Fibroblast of mammary gland (primary cell): ENCODE measurements at places on chromosomes 12 and 14.

GRCh38 chr12:23704992-23705943 lies 244.2 kb downstream of the SOX5 start:
- no peak for DNase-seq

DNA sequence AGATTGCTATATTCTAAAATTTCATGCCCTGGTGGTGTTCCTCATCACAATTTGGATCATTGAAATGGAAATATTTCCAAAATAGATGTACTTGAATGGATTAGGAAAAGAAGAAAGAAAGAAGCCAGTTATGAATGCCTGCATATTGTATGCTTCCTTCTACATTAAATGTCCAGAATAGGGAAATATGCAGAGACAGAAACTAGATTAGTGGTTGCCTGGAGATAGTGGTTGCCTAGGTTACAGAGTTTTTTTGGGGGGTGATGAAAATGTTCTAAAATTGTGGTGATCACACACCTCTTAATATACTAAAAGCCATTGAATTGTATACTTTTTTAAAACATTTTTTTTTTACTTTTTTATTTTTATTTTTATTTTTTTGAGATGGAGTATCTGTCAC lies 18.0 kb downstream of the TUBA1A start:
- no peak for DNase-seq

DNA sequence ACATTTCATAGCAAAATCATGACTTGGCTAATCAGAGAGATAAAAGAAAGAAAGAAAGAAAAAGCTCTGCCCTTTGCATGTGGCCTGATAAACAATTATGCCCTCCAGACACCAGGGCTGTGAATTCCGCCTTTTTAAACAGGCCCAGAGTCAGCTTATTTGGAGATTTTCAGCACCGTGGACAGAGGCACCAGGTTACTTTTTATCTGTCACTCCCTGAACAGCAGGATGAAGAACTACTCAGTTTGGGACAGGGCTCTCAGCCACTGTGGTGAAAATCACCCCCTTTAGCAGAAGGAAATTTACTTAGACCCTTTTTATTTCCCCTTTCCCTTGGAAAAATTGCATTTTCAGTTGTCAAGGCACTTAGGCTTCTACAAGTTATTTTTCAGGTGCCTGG lies 359.9 kb downstream of the NRXN3 start:
- peak; percentile 22 for DNase-seq

DNA sequence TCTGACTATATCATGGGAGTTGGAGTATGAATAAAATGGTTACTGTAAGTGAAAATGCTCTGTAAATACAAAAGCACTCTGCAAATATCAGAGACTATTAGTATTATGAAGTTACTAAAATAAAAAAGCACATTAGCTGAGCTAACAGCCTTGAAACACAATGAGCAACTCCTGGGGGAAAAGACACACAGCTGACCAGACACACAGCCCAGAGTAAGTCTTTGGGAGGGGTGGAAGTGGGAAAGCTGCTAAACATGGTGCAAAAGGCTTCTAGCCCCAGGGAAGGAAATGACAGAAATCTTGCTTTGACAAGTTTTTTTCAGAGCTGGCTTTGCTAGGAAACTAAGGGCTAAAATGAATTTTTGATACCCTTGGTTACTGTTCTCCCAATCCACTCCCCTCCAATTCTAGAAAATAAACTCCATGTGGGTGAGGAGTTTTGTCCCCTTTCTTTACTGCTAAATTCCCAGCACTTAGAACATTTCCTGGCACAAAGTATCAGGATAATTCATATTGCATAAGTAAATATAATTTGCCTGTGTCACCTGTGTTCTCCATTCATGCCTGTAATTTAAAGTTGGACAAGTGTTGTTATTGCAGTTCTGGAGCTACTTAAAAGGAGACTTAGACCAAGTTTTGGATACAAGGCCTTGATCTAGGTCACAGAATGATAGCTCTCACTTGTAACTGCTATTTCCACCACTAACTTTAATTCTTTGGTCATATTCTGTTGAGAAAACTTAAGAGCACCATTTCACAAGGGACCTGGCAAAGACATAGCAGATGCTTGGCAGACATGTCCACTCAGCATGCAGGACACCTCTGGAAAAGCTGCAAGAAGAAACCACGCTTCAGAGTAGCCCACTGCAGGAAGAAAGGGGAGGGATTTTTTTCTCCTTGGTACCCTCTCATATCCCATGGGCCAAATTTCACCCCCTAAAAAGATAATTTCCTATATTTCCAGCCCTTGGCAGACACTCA lies 19.0 kb upstream of the RAB3IP start:
- no peak for DNase-seq

DNA sequence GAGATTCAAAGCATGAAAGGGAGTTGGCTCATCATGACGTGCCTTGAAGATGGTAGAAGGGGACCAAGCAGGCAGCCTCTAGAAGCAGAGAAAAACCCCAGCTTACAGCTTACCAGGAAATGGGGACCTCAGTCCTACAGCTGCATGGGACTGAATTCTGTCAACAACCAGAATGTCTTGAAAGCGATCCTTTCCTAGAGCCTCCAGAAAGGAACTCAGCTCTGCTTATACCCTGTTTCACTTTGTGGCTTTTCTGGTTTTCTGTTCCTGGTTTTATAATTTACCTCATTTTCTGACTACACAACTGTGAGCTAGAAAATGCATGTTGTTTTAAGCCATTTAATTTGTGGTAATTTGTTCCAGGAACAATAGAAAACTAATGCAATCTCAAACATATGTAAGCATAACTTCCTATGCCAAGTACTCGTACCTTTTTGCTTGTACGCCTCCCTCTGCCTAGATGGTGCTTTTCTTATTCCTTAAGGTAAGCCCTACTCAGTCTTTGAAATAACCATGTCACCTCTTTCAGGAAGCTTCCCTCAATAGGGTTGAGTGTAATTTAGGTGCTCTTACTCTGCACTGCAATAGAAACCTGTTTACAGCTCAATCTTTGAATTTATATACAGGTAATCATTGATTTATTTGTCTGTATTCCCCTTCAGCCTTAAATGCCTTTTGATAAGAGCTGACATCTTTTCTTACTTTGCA lies 348.8 kb downstream of the TMEM117 start:
- no peak for DNase-seq

GRCh38 chr14:106564058-106564643 lies 1037.8 kb downstream of the TMEM121 start:
- no peak for DNase-seq

- no peak for DNase-seq
Measured at GRCh38 chr14:71289536-71289935, 382.3 kb downstream of the PCNX1 start.

GRCh38 chr14:22168092-22168955 lies 420.7 kb downstream of the DAD1 start:
- DNase-seq: peak; percentile 29

DNA sequence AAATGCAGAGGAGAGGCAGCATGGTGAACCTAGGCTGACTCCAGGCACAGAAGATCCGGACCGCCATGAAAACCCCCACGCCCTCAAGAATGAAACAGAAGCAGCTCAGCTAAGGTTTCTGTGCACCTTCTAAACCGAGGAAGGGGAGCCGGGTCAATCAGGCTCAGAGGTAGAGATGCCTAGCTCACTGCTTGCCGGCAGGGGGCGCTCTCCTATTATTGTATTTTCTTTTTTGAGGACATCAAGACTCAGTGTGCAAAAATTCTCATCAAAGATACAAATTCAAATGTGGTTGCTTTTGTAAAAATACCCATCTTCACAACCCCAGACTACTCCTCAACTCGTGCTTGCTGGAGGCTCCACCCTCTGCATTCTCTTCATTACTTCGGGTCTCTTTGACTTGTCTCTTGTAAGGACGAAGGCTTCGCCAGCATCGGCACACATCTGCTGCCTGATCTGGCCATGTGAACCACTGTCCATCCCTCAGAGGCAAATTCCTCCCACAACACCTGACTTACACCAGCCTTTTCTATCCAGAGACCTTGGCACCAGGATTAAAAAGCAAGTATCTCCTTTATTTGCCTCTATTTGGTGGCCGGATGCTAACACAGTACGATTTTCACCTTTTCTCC lies 33.4 kb upstream of the RNASE3 start:
- DNase-seq: peak; percentile 45

DNA sequence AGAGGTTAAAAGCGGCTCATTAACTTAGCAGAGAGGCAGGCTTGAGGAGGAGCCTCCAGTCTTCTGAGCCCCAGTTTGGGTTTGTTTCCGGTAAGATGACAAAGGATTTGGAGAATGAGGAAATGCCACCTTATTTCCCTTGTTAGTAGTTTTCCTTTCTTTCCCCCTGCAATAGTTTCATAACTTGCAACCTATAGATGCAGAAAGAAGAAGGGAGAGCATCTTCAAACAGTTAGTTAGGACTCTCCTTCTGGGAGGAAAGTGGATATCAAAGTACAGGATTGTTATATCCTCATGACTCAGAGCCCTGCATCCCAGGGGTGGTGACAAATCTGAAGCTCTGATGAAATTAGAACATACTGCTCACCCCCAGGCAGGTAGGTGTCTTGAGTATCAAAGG lies 180.7 kb upstream of the SLC38A2 start:
- DNase-seq: peak; percentile 90

DNA sequence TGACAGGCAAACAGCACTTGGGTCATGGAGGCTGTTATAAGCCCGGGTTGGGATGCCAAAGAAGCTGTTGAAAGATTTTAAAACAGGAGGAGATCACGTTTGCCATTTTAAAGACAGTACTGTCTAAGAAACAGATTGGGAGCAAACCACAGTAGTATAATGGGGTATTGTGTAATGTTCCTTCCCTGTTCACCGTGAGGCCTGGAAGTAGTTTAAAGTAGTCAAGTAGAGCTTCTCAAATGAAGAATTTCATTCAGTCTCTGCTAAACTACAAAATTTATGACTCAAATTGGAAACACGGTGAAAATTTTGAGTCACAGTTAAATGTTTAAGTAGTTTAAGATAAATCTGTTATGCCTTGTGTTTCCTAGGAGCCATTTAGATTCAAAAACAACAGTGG lies 35.8 kb downstream of the ATP2A2 start:
- DNase-seq: peak; percentile 88

- no peak for DNase-seq
Measured at GRCh38 chr12:29149691-29150281, 708 bp downstream of the FAR2 start.

- peak; percentile 88 for DNase-seq
Measured at GRCh38 chr12:6195665-6196535, 4.3 kb upstream of the CD9 start.

GRCh38 chr14:77055306-77055705 lies 26.8 kb upstream of the IRF2BPL start:
- DNase-seq: no peak

DNA sequence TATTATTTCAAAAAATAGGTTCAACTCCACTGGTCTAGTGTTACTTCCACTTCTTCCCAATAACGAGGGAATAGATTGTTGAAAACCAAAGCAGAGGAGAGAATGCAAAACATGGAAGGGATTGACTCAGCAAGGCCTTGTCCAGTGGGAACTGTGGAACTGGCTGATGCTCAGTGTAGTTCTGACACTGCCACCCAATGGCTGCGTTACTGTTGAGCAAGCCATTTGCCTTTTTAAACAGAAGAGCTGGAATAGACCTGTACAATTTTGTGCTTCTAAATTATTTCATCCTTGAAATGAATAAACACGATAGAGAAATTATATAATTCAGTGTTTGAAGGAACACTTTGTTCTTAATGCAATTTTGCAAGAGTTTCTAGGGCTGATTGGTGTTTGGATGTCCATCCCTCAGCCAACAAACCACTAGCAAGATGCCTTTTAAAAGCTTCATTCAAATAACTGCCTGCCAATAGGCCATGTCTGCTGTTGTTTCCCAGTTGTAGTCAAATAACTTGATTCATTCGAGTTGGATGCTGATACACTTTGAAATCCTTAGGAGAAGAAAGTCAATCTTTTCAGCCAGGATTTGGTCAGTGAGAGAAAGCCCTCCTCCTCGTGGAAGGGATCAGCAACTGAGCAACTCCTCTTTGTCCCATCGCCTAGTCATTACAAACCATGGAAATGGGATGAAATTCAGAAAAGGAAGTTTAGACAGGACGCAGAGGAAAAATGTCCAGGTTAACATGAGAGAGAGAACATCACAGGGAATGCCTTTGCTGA lies 7.3 kb upstream of the MGP start:
- DNase-seq: peak; percentile 71

DNA sequence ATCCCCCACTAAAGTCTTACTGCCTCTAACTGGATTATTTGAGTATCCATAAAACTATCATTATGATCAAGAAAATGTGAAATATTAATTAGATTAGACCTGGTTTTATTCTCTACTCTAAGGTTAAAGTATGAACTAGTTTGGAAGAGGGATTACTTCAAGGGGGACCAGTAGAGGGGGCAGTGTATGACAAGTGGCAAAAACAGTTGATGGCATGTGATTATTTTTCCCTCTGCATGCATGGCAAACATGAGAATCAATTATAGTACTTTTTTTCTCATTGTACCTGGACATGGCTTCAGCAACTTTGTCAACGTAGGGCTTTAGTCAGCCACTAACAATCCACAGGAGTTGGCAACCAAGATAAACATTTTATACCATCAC lies 145.0 kb upstream of the SLC38A2 start:
- no peak for DNase-seq

DNA sequence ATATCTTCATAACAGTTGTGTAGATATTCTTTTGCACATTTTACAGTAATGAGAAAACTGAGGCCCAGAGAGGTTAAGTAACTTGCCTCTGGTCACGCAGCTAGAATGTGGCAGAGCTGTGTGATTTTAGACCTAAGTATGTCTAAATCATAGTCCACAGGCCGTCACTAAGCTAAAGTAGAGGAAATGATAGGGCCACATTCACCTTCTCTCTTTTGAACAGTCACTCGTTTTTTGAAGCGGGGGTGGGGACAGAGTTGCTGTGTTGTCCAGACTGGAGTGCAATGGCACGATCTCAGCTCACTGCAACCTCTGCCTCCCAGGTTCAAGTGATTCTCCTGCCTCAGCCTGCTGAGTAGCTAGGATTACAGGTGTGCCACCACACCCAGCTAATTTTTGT lies 68.5 kb downstream of the RASSF3 start:
- no peak for DNase-seq

GRCh38 chr12:64469455-64470142 lies 17.7 kb downstream of the TBK1 start:
- peak; percentile 30 for DNase-seq

GRCh38 chr14:96564389-96564788 lies 62.2 kb downstream of the PAPOLA start:
- DNase-seq: peak; percentile 14

DNA sequence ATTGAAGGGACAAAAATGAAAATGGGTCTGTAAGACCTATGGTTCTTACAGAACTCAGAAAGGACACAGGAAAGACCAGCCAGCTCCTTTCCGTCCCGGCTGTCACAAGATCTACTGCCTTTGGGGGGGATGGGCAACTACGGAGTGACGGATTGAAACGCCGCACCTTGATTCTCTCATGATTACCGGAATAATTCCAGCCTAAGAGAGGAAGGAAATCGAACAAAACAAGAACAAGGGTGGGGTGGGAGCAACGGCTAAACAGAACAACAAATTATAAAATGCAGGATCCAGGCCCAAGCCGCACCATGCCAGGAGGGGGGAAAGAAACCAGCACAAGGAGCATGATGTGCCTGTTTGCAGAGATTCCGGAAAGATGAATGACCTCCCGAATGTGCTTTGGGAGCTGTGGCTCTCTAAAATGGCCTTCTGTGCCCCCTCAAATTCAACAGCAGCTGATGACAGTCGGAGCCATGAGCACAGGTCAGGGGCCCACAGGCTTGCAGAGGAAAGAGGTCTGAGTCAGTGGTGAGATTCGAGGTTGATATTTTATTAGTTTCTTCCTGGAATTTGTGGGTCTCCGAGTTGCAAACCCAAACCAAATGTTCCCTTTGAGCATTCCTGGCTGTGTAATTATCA lies 72.1 kb downstream of the SPRING1 start:
- no peak for DNase-seq
